MCF 10A (cell line): ENCODE measurements at places on chromosomes 1 and 21.
A peak's percentile ranks its signal among the peaks of the same experiment; 100 is the strongest.

DNA sequence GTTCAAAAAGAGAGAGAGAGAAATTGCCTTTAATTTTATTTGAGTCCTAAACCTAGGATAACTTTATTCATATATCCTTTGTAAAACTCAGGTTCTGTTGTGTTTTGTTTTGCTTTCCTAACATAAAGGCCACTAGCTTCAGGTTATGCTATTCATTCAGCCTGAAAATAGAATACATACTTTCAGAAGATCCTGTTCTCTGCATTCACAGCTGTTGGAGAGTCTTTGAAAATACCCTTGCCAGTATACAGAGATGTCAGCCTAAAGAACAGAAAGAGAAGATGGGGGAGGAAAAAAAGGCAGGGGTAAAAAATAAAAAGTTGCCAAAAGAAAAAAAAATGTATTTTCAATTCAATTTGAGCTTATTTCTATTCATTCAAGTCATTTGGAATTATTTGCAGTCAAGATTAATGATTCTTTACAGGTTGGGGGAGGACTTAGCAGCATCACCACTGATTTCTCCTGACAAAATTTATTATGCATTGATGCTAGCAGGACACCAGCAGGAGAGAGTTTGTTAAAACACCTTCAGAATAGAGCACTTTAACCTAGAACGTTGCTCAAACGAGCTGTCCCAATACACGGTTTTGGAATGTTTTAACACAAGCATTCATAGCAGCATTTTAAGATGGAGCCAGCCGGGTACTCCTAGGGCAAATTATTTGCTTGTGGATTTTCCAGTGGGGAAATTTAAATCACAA is 318.5 kb downstream of the NTNG1 start:
- no peak for DNase-seq

DNA sequence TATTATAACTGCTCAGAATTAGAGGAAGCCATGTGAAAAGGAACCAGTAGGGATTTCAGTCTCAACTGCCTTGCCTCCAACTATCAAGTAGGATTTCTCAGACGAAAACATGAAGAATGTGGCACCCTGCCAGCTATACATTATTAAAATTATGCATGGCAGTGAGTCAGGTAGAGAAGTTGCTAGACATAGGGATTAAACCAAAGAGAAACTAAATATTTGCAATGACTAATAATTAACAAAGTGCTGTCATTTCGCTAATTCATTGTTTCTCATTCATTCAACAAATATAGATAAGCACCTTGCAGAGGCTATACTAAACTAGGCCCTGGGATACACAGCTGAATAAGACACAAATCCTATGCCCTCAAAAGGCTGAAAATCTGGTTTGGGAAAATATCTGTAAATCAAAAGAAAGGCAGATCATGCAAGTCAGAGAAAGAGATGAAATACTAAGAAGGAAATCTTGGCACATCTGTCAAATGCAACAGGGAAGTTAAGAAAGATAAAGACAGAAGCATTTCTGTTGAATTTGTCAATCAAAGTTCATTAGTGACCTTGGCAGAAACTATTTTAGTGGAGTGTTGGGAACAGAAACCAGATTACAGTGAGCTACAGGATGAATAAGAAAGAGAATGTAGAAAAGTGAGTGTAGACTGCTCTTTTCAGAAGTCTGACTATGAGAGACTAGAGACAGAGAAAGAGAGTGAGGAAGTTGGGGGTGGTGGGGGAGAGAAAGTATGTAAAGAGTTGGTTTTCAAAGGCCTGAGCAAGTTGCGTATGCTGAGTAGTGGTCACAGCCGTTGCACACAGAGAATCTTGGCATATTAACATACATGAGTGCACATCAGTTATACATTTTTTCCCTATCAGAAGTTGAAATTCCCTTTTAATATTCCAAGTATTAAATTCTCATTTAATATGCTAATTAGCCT is 14.7 kb upstream of the NBPF11 start:
- DNase-seq: peak; percentile 54

GRCh38 chr1:160907976-160908375 is 23.0 kb upstream of the ITLN1 start:
- no peak for DNase-seq

DNA sequence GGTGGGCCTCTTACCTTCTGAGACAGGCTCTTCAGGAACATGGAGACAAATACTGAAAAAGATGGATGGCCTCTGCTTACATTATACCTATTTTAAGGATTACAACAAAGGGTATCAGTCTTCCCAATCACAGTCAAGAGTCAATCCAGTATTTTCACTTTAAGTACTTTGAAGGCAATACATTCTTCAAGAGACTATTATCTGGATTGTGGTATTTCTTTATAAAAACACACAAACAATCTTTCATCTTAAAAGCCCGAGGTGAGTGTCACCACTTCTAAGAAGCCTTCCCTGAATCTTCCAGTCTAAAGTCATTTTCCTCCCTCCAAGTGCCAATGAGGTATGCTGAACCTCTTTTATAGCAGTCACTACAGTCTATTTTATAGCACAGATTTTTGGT is 45.3 kb downstream of the WASF2 start:
- DNase-seq: no peak

DNA sequence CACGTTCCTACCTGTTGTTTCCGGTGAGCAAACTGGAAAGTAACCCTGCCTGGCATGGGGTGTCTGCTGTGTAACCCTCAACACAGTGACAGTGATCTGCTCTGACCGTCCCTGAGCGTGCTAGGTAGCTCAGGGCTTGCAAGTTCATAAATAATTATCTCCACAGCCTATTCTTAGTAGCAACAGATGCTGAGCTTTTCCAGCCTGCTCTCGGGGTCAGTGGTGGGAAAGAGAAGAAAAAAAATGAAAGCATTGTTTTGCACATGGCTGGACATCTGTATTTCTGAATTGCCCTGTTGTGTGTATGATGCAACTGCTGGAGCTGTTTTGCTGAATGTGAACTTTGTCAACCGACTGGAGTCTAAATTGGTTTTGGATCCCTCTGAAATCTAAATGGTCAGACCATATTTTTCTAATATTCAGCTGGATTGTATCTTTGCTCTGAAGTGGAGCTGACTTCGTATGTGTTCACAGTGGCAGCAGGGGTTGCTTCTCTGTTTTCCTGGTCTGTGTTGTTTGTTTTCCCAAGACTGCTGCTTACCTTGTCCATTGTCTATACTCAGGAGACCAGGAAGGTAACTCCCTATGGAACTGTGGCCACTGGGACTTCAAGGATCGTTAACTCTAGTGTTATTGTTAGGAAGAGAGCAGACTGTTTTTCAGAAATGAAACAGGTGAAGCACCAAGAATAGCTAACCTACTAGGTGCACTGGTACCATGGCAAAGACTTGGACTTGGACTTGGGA is 27.0 kb downstream of the TGFB2 start:
- no peak for DNase-seq
